ENCODE measurements at places on chromosomes 6 and 20.

- DNase-seq = peak; percentile 37
Measured at GRCh38 chr20:59137532-59137931, 26.1 kb upstream of the ZNF831 start.

DNA sequence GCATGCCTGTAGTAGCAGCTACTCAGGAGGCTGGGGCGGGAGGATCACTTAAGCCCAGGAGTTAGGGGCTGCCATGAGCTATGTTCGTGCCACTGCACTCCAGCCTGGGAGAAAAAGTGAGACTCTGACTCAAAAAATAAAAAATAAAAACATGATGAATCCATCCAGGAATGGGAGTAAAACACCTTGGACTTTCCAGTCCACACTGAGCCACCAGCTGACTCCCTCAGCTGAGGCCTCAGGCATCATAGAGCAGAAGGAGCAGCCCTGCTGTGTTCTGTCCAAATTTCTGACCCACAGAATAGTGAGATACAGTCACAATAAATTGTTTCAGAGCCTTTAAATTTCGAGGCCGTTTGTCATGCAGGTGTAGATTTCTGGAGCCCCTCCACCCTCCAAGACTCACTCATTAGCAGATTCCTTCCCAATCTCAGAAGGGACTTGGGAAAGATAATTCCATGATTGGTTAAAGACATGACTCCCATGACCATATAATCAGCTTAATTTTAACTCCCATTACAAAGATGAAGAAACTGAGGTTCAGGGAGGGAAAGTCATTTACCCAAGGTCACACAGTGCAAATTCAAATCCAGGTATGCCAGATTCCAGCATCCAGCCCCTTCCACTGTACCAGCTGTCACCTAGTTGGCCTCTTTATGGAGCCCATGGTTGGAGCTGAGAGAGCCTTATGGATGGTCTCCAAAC, 9.0 kb upstream of the MMP9 start:
- no peak for DNase-seq

GRCh38 chr6:124530926-124531325, 431.3 kb upstream of the RNF217 start:
- DNase-seq = no peak

DNA sequence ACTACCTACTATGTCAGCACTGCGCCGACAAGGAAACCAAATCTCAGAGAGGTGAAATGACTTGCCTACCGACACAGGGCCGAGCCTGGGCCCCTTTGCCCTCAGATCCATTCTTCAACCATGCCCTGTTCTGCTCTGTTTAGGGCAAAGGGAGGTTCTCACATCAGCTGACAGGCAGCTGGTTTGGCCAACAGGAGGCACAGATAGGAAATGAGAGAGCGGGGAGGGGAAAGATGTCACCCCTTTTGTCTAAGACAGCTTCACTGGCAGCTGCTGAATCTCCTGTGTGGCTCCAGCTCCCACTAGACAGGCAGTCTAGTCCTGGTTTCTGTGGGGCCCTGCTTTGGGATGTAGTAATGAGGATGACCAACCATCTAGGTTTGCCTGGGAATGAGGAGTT, 158.7 kb downstream of the TMEM200A start:
- DNase-seq = no peak

GRCh38 chr20:48705240-48706115, 122.3 kb downstream of the PREX1 start:
- DNase-seq = no peak

- no peak for DNase-seq
Measured at GRCh38 chr6:12733876-12734275, 17.3 kb downstream of the PHACTR1 start.

- DNase-seq = no peak
Measured at GRCh38 chr6:131909408-131910218, 41.6 kb downstream of the CCN2 start.

GRCh38 chr20:40860487-40860902, 168.1 kb upstream of the TOP1 start:
- DNase-seq = no peak

GRCh38 chr6:142827369-142827768, 117.6 kb downstream of the HIVEP2 start:
- no peak for DNase-seq
